Activated CD4-positive, alpha-beta T cell treated with anti-CD3 and anti-CD28 coated beads, Interleukin-2, Interleukin-6, amounts not matched to agents 100 ng/mL and 50 ng/mL, durations not matched to agents 16 hours and 8 hours (primary cell): ENCODE measurements at places on chromosomes 13 and 19.
A peak's percentile ranks its signal among the peaks of the same experiment; 100 is the strongest.

- DNase-seq, result peak; percentile 49
These were observed 36.4 kb upstream of the IGFL1 start for GRCh38 chr19:46192992-46193650.

DNA sequence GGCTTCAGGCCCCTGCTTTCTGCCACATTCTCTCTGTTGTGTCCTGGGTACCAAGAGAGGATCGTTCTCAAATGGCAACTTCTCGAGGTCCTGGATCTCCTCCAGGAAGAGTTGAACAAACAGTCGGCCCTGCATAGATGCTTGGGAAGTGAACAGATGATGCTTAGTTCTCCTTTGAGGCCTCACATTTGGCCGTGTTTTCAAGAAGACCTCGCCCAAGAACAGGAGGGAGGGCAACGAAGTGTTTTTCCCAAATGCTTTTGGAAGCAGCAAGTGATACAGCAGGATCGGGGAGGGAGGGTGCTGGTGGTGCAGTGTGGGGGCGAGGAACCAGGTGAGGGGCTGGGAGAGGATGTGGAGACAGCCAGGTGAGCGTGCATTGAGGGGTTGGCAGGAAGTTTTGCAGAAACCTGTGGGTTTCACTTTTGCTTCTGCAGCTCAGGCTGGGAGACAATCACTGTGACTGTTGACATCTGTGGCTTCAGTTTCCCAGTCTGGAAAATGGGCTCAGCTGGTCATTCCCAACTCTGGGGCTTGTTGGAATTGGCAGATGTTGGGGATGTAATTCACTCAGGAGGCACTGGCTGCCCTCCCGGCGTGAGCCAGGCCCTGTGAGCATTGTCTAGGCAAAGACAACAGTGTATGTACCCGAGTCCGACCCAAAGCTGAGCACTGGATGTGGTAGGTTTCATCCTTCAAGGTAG lies 21.6 kb downstream of the MAST3 start:
- peak; percentile 65 for DNase-seq

DNA sequence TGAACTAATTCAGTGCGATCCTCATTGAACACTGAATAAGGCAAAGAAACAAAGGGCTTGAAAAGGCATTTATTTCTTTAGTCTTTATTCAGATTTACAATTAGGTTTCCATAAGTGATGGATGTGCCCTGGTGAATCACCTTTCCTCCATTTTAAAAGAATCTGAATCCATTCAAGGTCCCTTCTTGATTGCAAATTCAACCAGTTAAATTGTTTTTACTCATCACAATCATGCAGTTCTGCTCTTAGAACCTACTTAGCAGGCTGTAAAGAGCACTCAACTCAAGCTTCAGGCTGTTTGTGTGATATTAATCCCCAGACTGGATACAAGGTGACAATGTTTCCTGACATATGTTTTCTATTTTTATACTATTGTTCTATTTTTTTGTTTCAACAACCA lies 321.0 kb downstream of the TBC1D4 start:
- DNase-seq, result no peak

DNA sequence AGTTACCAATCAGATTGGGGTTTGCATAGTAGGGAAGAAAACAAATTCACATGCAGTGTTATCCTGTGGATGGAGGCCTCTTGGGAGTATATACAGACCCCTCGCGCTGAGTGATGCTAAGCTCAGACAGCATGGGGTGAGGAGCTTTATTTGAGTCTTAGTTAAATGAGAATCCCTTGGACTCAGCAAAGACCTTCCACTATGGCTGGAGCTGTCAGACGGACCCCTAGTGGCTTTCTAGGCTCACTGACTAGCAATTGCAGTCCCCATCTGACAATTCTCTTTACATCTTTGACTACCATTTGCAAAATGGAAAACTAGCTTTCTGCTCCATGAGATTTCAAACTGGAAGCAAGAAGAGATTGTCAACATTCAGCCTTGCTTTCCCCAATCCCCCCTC lies 90.4 kb downstream of the STOML3 start:
- DNase-seq, result no peak

DNA sequence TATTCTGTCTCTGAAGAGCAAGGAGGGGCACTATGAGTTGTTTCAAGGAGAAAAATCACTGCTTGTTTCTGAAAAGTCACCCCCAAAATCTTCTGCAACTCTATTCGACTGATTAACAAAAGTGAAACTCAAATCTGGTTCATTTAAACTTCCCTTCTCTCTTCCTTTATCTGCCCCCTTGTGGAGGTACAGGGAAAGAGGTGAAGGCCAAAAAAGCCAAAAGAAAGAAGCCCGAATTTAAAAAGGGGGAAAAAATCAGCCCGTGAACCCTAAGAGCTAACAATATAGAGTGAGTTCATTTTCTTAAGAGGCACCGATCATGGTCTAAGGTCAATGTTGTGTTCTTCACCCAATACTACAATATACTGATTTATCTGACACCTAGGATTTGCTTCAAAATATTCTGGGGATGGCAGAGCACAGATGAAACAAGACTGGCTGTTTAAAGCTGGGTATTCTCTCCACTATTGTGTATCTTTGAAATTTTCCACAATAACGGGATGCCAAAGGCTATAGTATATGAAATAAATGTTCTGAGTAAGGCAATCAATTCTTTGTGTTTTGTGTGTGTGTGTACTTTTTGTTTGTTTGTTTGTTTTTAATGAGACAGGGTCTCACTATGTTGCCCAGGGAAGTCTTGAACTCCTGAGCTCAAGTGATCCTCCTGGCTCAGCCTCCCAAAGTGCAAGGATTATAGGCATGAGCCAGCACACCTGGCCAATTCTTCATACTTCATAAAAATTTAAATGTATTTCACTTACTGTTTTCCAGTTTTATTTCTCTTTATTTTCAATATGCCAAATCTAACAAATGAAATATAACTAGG lies 55.0 kb upstream of the EEF1AKMT1 start:
- DNase-seq, result peak; percentile 75

GRCh38 chr19:718251-718951 lies 9.7 kb downstream of the PALM start:
- no peak for DNase-seq

GRCh38 chr13:50250401-50250800 lies 235.2 kb downstream of the KCNRG start:
- no peak for DNase-seq

DNA sequence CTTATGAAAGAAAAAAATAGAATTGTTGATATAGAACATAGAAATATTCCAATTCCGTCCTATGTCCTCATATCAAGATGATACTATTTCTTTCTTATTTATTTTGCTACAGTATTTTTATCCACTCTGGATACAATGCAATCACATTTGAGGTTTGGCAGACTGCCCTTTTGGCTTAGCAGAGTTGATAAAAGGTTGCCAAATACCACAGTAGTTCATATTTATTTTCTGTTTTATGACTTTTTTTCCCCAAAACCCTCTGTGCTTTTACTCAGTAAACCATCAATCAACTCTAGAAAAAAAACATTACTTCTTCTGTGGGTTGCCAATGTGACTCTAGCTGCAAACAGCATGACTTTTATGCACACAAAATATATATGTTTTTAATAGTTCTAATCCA lies 424.5 kb downstream of the PCDH9 start:
- DNase-seq, result no peak

GRCh38 chr19:37412700-37413099 lies 41.8 kb downstream of the ZNF527 start:
- DNase-seq, result no peak

DNA sequence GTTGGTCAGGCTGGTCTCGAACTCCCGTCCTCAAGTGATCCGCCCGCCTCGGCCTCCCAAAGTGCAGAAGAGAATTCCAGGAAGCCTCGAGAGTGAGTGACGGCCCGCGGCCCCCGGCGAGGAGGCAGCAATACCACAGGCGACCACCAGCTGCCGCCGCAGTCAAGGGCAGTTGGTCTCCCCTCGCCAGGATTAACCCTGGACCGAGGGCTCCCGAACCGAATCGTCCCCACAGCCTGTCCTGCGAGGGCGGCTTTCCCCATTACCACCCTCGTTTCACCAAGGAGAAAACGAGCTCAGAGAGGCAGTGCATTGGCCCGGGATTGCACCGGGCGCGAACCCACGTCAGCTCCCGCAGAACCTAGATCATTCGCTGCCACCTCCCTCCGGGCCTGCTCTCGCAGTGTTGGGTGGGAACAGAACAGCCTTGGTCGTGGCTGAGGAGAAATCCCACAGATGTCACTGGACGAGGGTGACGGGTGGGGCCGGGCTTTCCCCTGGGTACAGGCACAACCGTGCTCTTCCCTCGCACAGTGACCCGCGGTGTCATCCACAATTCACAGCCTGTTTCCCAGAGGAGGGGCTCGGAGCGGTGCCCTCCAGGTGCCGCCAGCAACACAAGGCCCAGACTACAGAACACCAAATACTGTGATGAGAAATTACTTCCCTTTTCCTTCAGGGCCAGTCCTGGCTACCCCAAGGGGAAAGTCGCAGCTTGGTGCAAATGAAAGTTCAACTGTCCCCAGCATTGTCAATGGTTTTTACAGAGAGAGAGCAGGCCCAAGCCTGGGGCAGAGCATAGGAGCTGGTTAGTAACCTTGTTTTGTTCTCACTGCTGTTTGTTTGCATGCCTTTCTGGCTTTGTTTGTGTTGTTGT lies 24.8 kb downstream of the C2CD4C start:
- DNase-seq, result no peak

- DNase-seq, result no peak
These were observed 8.2 kb downstream of the NDUFA11 start for GRCh38 chr19:5895409-5895808.

GRCh38 chr13:23350009-23350408 lies 83.5 kb downstream of the SACS start:
- no peak for DNase-seq

- DNase-seq, result no peak
These were observed 497.6 kb downstream of the SUCLA2 start for GRCh38 chr13:47503475-47503874.

- DNase-seq, result peak; percentile 44
These were observed 697 bp upstream of the DGKH start for GRCh38 chr13:42047561-42048341.

- no peak for DNase-seq
These were observed 819 bp downstream of the EID2B start for GRCh38 chr19:39531834-39532232.

GRCh38 chr13:34172048-34172447 lies 354.1 kb downstream of the RFC3 start:
- no peak for DNase-seq

- no peak for DNase-seq
These were observed 512.2 kb downstream of the DIAPH3 start for GRCh38 chr13:59651479-59651878.

DNA sequence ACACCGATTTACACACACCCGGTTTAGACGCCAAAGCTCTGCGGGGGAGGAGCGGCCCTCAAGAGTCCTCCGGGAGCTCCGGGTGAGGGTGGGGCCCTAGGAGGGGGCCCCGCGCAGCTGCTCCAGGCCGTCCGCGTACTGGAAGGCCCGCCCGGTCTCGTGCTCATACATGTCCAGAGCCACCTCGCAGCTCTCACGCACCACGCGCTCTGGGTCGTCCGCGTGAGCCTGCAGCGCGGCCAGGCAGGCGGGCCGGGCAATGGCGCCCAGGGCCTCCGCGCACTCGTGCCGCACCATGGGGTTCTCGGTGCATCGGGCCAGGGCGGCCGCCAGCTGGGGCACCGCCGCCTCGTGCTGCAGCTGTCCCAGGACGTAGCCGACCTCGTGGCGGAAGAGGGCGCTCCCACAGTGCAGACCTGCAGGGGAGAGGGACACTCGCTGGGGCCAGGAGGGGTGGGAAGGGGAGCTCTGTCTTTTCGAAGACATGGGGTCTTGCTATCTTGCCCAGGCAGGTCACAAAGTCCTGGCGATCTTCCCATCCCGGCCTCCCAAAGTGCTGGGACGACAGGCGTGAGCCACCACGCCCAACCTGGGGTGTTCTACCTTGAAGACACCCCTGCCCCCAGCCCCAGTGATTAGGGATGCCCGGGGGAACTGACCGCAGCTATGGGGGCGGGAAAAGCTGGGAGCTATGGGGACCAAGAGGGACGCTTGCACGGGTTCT lies 8.3 kb upstream of the SMIM44 start:
- no peak for DNase-seq

- DNase-seq, result peak; percentile 83
These were observed 22.7 kb upstream of the POP4 start for GRCh38 chr19:29583196-29583999.

GRCh38 chr19:17555480-17555928 lies at the start of gene COLGALT1:
Gene COLGALT1 (plus strand): TSS chr19:17555649. CDS start chr19:17555714, 65 bp downstream.
- DNase-seq, result peak; percentile 99

DNA sequence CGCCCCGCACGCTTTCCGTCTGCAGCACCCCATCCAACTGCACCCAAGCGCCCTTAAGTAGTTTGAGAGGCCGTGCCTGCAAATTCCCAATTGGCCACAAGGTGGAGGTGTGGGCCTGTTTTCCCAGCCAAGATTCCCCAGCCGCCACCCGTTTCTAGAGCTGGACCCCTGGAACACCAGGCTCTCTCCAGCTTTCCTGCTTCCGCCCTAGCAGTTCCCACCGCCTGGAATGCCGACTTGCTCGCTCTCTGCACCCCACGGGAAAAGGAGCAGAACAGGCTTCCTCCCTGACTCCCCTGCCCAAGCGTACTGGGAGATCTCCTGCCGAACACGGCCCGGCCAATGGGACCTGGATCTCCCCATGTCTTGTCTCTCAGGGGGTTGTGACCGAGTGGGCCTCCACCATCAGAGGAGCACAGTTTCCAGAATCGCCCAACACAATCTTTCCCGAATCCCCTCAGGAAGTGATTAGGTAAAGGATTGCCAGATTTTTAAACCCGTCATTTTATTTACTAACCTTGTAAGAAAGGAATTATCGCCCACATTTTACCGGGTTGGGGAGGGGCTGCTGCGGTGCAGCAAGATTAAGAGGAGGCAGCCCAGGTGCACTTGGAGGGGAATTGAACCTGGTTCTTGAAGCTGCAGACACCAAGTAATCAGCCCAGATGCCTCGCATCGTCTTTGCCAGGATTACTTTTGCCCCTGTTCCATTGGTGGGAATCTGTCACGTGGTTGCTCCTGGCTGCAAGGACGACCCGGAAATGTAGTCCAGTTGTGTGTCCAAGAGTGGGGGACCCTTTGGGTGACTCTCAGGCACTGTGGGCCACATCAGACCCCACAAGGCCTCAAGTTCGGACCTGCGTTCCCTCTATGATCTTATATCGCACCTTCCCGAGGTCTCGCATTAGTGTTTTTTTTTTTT lies 3.5 kb upstream of the NAPSA start:
- peak; percentile 89 for DNase-seq

DNA sequence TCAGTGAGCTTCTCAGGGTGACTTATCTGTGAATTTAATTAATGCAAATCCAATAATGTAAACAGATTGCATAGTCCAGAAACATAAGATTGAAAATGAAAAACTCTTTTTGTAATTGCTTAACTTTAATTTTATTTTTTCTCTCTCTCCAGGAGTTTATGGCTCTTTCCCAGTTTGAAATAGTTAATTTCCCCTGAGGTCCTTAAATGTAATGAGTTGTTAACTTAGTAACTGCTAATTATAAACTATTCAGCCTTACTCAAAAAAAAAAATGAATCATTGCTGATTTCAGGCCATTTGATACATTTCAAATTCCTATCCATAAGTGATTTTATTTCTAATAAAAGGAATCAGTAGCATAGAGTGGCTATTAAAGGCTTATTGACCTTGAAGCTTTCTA lies 84.1 kb upstream of the TRPC4 start:
- DNase-seq, result no peak

GRCh38 chr19:17058236-17058635 lies 17.0 kb downstream of the HAUS8 start:
- DNase-seq, result no peak
